ENCODE measurements at places on chromosomes 2 and 18.

DNA sequence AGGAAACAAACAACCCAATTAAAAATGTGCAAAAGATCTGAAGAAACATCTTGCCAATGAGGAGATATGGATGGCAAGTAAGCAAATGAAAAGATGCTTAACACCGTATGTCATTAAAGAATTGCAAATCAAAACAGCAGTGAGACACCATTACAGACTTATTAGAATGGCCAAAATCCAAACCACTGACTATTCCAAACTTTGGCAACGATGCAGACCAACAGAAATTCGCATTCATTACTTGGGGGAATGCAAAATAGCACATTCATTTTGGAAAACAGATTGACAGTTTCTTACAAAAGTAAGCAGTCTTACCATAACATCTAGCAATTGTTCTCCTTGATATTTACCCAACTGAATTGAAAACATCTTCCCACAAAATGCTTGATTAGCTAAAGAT is 1118.7 kb downstream of the SUCLG1 start:
- DNase-seq = no peak

DNA sequence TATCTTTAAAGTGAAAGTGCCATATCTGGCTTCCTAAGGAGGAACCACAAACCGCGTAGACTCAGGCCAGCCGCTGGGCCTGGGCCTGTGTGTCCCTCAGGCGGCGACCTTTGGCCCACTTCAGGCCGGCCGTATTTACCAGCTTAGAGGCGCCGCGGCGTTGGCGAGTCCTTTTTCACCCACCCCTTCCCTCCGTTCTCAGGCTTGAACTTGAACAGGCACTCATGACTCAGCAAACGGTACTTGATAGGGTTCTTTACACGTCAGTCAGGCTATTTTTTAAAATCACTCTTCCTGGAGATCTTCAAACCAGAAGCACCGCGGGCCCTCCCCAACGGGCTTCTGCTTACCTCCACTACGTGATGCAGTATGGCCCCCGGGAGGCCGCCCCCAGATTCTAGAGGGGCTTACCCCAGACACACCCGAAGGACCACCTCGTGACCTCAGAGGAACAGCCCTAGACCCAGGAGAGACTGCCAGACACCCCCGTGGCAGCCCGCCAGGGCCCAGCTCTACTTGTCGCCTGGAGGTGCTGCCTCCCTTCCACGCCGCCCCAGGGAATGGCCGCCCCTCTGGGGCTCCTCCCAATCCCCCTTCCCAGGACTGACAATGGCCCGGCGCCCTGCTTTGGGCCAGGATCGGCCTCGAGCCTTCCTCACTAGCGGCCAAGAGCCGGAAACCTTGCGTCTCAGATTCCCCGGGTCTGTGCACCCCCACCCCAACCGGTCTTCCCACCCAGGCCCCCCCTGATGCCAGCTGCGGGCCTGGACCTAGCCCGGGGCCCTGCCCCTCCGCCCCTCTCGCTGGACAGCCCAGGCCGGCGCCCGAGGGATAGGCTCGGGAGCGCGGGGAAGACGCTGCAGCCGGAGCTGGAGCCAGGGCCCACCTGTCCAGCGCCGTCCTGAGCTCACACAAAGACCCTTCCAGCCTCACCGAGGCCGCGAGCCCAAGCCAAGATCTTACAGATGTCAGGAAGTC is 33.8 kb upstream of the IMPA2 start:
- peak; percentile 98 for DNase-seq

DNA sequence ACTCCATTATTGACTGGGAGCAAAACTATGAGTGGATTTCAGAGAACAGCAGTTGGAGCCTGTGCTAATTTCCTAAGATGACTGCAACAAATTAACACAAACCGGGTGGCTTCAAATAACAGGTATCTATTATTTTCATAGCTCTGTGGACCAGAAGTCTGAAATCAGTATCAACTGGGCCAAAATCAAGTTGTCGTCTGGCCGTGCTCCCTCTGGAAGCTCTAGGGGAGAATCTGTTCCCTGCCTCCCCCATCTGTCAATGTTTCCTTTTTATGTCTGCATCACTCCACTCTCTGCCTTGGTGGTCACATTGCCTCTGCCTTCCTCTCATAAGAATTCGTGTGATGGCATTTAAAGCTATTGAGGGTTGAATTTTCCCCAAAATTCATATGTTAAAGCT is 269.8 kb downstream of the TMX3 start:
- no peak for DNase-seq

- DNase-seq = peak; percentile 77
Measured at GRCh38 chr2:160221391-160222276, 21.6 kb upstream of the ITGB6 start.

DNA sequence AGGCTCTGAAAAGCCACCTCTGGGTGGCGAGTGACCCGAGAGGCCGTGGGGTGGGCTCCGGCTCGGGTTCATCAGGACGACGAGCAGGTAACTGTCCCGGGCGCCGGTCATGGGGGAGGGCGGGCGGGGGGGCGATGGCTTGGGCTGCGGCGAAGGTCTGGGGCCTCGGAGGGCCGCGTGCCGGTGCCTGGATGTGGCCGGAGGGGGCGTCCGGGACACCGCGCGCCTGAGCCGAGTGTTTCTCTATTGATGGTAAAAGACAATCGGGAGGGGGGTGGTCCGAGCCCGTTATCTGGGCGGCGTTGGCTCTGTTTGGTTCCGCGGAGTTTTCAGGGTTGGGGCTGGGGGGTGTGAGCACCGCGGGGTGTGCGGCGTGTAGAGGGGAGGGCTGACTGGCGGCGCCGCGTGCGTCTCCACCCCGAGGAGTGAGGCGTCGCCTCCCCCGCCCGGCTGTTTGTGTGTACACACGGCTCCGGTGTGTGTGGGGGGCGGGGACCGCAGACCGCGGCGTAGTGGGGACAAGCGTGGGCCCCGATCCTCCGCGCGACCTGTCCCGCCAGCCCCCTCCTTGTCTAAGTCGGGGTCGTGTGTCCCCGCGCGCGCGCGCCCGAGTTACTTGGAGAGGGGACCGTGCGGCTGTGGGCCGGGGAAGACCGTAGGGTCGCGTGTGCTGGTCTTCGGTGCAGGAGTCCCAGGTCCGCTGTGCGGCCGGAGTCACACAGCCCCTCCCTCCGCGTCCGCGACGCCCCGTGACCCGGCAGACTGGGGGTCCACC is 1.6 kb downstream of the CTIF start:
- DNase-seq = peak; percentile 55

GRCh38 chr2:176598351-176598750 is 329.1 kb downstream of the MTX2 start:
- no peak for DNase-seq

GRCh38 chr2:29382486-29382885 is 267.3 kb downstream of the CLIP4 start:
- no peak for DNase-seq

DNA sequence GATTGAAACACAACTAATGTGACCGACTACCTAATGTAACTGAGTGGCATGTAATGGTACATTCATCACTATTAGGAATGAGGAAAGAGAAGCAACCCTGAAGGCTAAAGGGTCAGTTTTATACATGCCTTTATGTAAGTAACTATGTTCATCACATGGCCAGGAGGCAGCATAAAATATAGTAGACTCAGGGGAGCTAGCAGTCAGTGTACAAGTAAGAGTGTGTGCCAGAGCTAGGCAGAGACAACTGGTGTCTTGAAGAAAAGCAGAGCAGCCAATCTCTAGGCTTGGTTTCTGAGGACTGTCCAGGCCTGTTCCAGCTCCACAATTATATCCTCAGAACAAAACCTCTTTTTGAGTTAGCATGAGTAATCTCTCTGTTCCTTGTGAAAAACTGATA is 18.1 kb downstream of the SMAD2 start:
- peak; percentile 34 for DNase-seq

DNA sequence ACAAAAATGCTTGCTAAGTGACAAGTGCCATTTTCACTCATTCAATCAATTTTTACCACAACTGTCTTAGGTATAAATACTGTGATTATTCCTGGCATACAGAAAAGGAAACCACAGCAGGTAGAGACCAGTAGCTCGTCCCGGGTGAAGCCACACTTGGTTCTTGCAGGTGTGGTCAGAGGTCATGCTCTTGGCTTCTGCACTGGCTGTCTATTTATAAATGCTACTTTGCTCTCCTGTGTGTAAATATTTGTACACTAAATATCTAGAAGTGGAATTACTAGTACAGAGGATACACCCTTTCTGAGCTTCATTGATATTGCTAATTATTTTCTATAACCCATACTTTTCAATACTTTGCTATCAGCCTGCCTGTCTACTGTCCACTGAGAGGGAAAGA is 284.6 kb downstream of the MYT1L start:
- no peak for DNase-seq

GRCh38 chr2:219060821-219061791 is at the start of gene IHH:
TSS of gene IHH (minus strand) at chr2:219060921. CDS start at chr2:219060467, 454 bp downstream.
- DNase-seq = no peak

- no peak for DNase-seq
Measured at GRCh38 chr18:79882522-79883241, 68.8 kb downstream of the SLC66A2 start.

- DNase-seq = no peak
Measured at GRCh38 chr18:67496469-67496868, 20.1 kb downstream of the DSEL start.

GRCh38 chr2:210681491-210681890 is 125.1 kb downstream of the CPS1 start:
- no peak for DNase-seq

DNA sequence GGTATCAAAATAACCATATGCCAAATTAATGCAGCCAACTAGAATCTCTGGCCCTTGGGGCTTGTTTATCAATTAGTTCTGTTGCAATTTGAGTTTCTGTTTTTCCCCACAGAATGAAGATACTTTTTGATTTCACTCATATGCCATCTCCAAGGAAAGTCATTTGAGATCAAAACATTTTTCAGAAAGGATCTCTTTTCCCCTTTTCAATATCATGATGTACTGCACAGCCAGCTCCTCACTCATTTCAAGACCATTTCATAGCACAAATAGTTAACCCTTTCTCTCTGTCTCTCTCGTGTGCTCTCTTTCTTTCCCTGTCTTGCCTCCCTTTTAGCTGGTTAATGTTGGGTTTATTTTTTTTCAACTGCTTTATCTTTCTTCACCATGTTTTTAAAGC is 387.3 kb downstream of the STK39 start:
- no peak for DNase-seq

DNA sequence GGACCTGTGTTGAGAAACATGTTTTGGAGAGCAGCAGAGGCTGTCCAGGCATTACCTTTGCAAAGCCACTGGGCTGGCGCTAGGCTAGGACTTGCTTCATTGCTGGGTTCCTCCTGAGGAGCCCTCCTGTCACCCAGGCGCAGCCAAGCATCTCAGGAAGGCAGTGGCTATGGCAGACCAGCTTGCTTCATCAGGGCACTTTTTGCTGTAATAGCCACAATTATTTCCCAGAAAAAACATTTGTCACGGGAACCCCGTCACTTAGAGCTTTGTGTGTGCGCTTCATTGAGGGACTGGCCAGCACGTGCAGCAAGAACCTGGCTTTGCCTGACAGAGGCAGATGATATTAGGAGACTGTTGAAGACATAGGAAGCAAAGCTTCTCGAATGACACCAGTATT is 36.4 kb downstream of the SLC20A1 start:
- DNase-seq = no peak

GRCh38 chr18:61554946-61555361 is 221.7 kb downstream of the CDH20 start:
- peak; percentile 33 for DNase-seq

DNA sequence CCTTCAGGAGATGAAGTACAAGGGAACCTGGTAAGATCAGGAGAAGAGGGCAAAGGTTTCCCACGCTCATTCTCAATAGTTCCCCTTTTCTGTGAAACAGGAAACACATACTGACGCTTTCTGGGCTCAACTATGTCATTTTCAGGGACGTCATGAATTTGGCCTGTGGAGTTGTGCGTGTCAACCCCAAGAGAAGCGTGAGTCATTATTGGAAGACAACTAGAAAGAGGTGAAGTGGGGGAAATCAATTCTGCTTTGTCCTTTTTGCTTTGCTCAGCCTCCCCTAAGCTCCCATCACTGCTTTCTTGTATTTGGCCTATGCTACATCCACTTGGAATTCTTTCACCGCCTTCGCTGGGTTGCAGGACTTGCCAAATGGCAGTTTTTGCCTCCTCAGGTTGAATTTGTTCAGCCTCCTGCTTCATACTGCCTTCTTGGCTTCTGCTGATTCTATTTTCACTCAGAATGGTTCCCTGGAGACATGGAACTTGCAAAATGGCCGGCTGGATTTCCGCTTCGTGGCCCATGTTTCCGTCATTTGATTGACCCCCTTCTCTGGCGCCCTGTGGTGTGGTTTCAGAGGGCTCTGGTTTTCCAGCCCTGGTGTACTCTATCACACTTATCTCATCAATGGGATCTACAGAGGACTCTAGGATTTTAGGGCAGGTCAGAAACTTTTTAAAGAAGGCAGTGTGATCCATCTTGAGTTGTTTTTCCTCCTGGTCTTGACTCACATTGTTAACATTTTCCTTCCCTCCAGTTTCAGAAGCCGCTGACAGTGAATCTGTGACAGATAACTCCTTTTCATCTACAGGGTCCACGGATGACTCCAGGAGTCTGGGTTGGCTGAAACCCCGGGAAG is 93.3 kb downstream of the ALPK2 start:
- no peak for DNase-seq

DNA sequence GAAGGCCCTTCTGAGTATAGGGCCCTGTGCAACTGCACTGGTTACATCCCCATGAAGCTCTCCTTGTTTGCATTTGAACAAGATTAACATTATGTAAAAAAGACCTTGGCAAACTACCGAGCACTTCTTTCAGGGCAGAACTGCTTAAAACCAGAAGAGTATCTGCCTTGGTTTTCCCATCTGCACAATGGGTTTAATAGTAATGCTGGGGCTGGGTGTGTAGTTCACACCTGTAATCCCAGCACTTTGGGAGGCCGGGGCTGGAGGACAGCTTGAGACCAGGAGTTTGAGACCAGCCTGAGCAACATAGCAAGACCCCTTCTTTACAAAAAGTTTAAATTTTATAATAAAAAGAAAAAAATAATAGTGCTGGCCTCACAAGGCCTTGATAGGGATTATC is 8.5 kb downstream of the PLA2R1 start:
- no peak for DNase-seq

GRCh38 chr18:31565345-31565744 is 26.3 kb upstream of the TTR start:
- no peak for DNase-seq

DNA sequence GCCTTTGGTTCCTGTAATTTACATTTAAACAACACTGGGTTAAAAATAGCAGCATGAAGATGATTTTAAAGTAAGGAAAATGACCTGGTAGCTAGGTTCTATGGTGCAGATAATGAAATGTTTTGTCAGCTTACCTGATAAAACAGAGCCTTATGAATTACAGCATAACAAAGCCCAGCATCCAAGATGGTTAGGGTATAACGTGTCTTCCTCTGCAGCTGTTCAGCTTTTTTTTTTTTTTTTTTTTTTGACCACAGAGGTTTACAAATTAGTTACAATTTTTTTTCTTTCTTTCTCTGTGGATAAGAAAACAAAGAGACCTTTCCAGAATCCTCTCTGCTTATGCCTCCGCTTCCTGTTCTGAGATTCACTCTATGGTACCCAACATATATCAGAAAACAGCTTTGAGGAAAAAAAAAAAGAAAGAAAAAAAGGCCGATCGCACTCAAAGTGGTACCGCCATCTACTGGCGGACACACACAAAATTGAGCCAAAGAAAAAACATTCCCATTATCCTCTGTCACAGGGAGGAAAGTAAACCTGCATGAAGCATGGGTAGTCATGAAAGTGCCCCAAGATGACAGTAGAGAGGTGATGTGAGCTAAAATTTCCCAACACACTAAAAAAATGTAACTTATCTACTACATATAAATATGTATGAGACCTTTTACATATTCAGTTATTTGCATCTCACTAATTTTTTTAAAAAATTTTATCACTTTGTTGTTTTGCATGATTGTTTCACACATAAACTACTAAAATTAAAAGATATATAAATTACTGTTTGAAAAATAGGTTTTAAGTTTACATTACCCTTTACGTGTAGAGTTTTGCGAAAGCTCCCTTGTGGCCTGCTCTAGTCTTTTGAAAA is at the start of gene SCN3A:
TSS of gene SCN3A (minus strand) at position 362 of the 871 bp plus-strand sequence. CDS start 27,656 bp downstream, outside the sequence.
- DNase-seq = peak; percentile 49

- no peak for DNase-seq
Measured at GRCh38 chr2:78029392-78029995, 507.3 kb upstream of the LRRTM4 start.
